NCI-H146 (cell line): ENCODE measurements at places on chromosomes 6 and 20.

GRCh38 chr6:42292004-42292740, 74.5 kb upstream of the MRPS10 start:
- no peak for DNase-seq

GRCh38 chr6:13273931-13274706, 54.2 kb downstream of the TBC1D7 start:
- no peak for DNase-seq

DNA sequence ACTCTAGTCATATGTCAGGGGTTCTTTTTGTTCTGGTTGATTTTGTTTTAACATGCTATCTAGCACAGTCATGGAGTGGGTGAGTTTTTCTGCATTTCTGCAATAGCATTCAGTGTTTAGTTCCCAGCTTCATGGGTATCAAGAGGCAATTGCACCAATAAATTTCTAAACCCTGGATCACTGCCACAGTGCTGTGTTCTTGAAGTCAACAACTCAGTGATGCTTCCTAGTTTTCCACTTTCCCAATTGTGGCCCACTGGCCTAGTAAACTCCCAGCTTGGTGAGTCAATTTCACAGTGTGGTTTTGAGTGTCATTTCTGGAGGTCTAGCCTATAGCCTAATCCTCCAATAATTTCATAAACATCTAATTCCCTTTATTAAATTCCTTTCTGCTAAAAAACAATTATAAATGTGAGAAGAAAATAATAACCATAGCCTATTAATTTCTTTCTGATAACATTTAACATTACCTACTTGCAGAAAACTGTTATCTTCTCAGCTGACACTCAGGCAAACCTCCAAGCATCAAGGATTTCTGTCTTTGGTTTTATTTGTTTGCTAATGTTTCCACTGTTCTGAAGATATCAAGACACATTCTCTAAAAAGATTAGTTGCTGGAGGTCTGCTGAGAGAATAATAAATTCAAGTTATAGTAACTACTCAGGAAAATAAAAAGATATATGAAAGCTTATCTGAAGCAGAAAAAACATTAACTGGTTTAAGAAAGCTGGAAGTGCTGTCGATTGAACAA, 89.9 kb downstream of the PDE7B start:
- DNase-seq, result no peak

GRCh38 chr20:62921119-62921687, 5.1 kb downstream of the DIDO1 start:
- peak; percentile 46 for DNase-seq

GRCh38 chr20:19944772-19945459, 72.2 kb upstream of the NAA20 start:
- no peak for DNase-seq

DNA sequence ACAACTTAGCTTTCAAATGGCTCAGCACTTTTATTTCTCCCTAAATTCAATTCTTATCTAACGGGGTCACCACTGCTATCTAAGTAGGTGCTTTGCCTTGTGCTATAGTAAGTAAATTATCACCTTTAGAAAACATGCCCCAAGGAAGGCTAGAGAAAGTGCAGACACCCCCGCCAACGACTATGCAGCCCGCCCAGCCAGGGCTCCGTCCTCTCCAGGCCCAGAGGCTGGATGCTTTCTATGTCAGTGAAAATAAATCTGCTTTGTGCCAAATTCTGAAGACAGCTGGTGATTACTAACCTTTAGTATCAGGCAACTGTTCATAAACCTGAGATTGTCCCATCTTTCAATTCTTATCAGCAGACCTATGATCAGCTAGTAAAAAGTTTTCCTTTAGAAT, 14.3 kb downstream of the KIAA0319 start:
- no peak for DNase-seq

DNA sequence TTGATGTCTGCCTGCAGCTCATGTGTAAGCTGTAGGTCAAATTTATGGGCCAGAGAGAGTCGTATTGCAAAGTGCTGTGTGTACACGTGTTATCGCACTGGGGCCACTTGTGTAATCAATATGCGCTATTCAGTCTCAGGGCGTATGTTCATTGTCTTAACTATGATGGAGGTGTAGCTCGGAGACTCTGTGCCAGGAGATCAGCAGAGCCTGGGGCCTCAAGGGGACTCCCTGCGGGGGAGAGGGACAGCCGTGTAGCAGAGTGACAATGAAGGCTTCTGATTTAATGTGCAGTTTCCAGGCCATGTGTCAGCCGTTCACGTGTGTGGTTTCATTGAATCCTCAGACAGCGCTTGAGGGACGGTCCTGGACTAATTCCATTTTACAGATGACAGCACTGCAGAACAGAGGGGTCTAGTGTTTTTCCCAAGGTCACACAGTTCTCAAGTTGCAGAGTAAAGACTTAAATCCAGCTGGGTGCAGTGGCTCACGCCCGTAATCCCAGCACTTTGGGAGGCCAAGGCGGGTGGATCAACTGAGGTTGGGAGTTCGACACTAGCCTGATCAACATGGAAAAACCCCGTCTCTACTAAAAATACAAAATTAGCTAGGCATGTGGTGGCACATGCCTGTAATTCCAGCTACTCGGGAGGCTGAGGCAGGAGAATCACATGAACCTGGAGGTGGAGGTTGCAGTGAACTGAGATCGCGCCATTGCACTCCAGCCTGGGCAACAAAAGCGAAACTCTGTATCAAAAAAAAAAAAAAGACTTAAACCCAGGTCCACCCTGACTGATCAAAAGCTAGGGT, 242.5 kb downstream of the PREX1 start:
- peak; percentile 93 for DNase-seq

- DNase-seq, result no peak
Measured at GRCh38 chr20:63400486-63401210, 39.5 kb upstream of the CHRNA4 start.
